ENCODE measurements at places on chromosomes 5 and 9. TPM values are rescaled to one million over a fixed set of nuclear protein-coding genes. Genes with fewer than 3 reads are reported as not detected.

ZNF366 gene
- 5.4 TPM for total RNA-seq

- ATAC-seq: no peak
These were observed 1951.4 kb upstream of the WWC1 start for GRCh38 chr5:166340039-166340438.

GRCh38 chr9:97419309-97419867, 7.5 kb downstream of the TDRD7 start:
- peak; percentile 28 for ATAC-seq

DNA sequence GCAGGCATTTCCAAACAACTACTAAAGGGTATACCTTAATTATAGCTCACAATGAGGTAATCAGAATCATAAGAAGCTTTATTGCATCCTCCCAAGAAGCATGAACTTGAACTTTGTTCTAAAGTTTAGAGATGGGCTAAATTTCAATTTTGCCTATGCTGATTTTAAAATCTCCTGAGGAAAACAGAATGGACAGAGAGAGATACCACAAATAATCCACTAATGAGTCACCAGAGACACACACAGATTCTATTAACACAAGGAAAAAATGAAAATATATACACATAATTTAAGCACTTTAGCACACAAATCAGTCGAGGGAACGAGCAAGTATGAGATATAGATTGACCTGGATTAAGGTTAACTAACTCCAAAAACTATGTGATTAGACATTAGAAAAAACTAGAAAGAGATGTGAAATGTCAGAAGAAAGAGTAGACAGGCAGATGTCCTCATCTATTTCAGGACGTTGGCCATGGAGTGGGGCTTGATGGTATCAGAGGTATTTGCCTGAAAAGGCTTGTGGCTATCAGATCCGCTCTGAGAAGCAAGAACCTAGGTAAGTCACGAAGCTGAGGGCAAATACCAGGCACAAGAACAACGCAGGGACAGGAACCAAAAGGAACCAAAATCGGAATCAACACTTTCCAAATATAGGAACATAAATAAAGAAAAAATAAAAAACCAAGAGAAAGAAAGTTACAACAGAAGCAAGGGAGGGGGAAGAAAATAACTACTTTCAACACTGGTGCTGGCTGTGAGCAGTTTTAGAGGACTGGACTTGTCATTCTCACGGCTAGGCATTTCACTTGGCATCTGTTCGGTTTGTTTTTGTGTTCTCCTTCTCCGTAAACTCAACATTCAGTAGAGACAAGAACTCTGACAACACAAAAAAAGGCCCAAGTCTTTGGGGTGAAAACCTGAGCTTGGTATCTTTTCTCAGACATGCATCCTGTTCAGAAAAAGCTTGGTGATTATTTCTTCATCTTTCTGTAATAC, 294.6 kb upstream of the PUM3 start:
- ATAC-seq: no peak

DNA sequence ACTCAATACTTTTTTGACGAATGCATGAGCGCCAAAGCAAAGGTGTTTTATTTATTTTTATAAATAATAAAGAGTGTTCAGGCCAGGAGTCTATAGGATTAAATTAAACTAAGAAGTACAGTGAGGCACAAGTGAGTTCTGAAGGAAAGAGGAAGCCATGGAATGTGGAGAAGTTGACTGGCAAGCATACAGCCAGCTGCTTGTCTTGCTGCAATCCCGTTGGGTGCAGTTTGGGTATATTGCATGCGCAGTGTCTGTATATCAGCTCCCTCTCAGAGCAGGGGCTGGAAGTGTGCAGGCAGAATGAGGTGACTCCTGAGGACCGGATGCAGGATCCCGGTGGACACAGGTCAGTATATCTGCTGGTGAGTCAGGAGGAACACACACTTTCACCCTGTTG, 315.6 kb downstream of the ZSWIM6 start:
- ATAC-seq: no peak
